ENCODE measurements at places on chromosomes 1 and 21.

DNA sequence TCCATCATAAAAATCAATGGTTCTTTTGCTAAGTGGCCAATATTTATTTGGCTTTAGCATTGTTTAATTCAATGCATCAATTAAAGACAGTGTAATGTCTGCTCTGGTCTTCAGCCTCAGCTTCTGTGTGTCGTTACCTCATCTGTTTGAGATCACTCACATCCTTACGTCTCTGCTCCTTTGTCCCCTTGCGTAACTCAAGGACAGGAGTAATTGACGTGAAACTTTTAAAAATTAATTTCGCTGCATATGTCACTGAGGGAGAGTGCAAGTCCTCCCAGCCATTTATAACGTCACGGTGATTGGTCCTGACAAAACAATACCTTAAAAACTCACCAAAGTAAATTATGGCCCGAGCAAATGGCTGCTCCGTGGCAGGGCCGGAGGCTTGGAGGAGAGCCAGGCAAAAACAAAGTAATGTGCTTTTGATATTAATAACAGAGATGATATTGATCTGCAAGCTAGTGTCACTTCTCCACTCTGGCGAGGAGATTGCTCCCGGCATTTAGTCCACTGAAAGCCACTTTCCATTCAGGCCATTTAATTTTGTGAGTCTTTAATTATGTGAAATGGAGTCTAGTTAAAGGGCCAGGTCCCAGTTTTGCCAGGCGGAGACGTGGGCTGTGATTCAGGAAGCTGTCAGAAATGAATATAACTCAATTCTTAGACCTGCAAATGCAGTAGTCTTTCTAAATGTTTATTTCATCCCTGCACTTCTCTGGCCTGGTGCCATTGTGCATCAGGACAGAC lies 150.9 kb upstream of the POU3F1 start:
- no peak for DNase-seq

- no peak for DNase-seq
Measured at GRCh38 chr1:231969076-231969475, 342.5 kb downstream of the DISC1 start.

DNA sequence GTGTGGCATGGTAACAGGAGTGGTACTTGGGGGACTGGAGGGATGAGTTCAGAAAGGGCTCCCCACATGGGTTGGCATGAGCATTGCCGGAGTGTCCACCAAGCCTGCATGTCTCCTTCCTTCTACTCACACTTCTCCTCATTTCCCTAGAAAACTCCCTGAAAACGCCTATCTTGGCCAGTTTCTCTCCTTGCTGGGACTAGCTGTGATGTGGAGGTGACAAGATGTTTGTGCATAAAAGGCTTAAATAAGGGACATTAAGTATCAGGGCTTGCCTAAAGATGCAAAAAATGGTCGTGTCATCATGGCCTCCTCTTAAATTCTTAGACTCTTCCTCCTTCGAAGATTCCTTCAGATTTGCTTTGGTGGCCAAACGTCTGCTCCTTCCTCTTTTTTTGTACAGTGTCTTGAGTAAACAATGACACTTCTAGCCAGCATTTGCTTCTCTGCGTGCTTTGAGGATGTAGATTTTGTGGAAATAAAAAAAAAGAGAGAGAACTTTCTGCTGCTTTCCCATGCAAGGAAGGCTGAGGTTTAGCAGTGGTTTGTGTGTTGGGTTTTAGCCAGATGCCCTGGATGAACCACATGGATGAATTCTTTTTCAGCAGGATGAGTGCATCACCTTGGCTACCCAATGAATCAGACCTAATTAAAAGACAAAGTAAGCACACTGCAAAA lies 239.1 kb upstream of the IRF2BP2 start:
- DNase-seq, result no peak

- DNase-seq, result no peak
Measured at GRCh38 chr1:34419663-34420136, 243.0 kb downstream of the C1orf94 start.

DNA sequence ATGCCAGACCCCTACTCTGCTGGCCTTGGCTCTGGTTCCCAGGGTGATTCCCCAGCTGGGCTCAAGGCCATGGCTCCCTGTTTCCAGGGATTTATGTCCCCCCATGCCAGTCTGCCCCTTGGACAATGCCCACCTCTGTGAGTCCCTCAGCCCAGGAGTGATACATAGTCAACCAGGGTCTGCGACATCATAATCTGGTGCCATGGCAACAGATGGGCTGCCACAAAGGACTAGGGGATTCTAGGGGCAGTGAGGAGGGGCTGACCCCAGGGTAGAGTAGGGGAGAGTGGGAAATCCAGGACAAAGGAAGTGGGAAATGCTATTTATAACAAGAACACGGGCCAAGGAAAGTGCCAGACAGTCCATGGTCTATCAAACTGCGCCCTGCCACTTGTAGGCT lies 33.8 kb downstream of the LRP8 start:
- no peak for DNase-seq

DNA sequence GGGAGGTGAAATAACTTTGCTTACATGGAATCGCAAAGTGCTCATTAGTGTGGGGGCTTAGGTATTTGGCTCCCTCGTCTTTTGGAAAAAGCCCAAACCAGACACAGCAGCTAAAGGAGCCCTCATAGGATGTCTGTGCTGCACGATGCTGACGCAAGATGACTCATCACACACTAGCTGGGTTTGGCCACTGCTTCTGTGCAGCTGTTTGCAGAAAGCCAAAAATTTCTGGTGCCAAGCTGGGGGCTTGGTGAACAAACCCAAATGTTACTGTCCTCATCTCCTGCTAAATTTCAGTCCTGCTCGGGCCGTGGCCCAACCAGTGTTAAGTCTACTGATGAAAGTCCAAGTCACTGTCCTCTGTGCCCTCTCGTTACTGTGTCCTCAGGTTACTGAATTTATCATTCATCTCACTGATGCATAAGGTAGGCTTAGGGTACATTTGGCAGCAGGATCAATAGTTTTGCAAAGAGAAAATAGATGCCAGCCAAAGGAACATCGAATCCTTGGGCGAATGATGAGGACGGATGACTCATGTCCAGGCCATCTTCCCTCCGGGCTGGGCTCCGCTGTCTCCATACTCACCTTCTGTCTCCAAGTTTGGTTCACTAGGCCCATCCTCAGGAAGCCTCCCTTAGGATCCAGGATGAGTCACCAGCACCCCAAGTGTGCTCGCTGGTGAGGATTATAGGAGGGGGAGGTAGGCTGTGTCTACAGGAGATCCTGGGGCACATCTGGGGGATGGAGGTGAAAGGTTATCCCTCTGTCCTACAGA lies 177.7 kb downstream of the ADSS2 start:
- DNase-seq, result peak; percentile 5

GRCh38 chr1:174044418-174045222 lies 22.5 kb upstream of the RC3H1 start:
- DNase-seq, result no peak

DNA sequence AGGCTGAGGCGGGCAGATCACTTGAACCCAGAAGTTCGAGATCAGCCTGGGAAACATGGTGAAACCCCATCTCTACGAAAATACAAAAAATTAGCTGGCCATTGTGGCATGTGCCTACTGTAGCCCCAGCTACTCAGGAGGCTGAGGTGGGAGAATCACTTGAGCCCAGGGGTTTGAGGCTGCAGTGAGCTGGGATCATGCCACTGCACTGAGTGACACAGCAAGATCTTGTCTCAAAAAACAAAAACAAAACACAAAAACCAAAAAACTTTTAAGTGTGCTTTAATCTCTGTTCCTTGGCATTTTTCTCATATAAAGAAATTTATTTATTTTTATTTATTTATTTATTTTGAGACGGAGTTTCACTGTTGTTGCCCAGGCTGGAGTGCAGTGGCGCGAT lies 208.2 kb downstream of the URB2 start:
- DNase-seq, result no peak

- no peak for DNase-seq
Measured at GRCh38 chr1:183138301-183138700, 47.8 kb upstream of the LAMC2 start.

GRCh38 chr1:189681252-189681919 lies 796.3 kb downstream of the BRINP3 start:
- DNase-seq, result no peak

DNA sequence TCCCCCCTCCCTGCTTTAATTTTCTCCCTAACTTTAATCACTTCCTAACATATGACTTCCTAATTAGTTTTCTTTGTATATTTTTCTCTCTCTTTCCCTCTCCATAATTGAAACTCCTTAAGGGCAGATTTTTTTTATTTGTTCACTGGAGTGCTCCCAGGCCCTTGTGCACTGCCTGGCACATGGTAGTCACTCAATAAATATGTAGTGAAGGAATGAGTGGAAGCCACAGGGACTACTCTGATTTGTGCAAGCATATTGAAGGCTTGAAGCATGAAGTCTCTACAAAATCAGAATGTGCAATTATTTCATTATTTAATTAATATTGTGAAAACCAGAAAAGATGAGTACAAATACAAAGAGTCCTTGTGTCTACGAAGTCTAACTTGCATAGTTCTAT lies 41.5 kb downstream of the SNX7 start:
- no peak for DNase-seq
